AG20443 (cell line): ENCODE measurements at places on chromosomes 1 and 21.

DNA sequence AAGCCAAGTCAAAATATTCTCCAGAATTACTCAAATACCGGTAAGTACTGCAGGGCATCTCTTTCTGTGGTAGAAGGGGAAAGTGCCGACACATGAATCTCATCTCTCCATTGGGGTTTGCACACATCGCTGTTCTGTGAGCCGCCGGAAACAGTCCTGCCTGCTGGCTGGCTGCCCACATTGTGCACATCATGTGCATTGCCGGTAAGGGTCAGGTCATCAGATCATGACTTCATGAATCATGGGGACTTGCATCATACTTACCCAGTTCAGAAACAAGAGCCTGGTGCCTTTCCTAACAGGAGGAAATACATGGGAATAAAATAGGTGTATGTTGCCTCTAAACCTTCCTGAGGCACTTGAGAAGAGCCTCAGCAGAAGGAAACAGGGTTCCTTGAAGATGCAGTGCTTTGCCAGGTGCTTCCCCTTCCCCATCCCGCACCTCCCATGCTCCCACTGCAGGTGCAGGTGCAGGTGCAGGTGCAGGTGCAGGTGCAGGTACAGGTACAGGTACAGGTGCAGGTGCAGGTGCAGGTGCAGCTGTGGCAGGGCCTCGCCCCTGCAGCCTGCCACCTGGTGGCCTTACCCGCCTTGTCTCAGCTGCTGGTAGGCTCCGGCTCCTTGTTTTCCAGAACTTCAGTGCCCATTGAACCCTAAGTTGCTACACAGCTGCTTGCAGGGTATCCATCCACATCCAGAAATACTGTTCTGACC is 26.5 kb downstream of the GPR137B start:
- DNase-seq: no peak

GRCh38 chr1:93029317-93029716 is 49.8 kb upstream of the MTF2 start:
- no peak for DNase-seq

DNA sequence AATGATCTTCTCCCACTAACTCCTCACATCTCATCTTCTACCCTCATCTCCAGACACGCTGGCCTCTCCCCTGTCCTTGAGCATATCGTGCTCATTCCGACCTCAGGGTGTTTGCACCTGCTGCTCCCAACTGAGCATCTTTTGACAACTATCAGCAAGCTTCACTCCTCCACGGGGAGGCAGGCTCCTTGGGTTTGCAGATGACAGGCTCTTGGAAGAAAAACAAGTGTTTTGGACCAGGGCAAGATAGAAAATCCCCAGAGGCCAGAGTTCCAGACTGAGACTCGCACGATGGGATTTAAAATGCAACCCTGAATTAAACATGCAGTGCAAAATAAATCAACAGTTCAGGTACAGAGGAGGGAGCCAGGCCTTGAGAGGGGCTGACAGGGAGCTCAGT is 246.7 kb downstream of the PTPRU start:
- DNase-seq: no peak

DNA sequence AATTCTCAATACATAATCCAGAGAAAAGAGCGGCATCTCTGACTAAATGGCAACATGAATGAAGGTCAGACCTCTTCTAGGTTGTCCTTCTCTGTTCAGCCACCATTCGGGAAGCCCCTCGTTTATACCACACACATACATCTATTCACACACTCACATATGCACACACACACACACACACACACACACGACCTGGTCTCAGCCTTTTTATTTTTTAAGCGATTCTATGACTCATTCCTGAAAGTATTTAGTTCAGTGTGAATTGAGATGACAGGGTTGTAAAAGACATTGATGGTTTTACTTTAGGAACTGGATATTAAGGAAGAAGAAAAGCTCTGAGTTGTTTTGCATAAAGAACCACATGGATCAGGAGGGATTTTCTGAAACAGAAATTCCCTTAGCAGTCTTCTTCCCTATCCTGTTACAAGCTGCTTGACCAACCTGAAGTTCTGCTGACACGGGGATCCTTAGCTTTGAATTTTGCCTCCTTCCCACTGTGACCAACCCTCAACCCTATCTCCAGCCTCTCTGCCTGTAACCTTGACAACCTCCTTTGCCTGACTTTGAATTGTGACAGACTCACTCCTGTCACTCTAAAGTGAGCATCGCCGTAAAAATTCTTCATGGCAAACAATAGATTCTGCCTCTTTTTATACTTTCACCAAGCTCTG is 383.1 kb upstream of the ESRRG start:
- no peak for DNase-seq

GRCh38 chr1:241225741-241226140 is 131.3 kb downstream of the RGS7 start:
- no peak for DNase-seq

- DNase-seq: no peak
These were observed 113.2 kb downstream of the TOMM20 start for GRCh38 chr1:235015291-235015985.

DNA sequence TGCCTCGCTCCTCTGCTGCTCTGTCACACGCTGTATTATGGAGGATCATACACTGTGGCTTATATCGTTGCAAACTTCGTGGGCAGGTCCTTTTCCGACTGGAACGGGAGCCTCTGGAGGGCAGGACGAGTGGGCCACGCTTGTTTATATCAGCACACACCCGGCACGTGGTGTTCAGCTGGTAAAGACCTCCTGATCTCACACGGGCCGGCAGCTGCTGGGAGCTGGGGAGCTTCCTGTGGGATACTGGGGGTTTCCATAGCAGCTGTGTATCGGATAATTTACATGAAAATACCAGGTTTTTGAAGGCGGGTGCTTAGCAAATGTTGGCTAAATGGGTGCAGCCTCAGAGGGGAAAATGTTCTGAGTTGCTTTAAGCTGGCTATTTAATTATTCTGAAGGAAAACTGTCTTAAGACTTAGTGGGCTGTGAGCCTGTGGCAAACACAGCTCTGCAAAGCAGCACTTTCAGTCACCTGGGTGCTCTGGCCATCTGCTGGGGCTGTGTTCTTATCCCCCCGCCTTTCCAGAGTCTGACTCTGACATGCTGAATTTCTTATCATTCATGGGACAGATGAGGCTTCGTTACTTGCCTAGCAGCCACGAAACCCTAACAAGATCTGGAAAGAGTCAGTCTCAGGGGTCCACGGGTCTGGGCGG is 103.6 kb upstream of the GCLM start:
- DNase-seq: no peak

DNA sequence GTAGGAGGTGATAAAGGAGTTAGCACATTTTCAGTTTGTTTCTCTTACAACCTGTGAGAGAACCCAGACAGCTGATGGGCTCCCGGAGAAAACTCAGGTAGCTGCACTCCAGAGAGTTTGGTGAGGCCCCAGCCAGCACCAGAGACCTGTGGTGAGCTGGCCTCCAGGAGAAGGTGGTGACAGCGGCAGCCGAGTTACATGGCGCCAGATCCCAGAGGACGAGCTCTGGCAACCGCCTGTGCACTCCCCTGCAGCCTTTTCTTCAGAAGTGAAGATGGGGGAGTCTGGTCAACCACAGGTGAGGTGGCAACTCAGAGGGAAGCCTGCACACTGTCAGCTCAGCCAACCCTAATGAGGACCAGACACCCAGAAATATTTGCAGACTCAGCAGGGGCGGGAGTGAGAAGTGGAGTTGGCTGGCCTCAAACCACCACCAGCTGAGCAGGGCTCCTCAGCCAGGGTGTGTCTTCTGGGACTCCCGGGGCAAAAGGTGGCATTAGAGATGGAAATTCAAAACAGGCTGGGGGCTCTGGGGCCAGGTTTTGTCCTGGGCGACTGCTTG is 209.7 kb downstream of the SETD4 start:
- peak; percentile 33 for DNase-seq

DNA sequence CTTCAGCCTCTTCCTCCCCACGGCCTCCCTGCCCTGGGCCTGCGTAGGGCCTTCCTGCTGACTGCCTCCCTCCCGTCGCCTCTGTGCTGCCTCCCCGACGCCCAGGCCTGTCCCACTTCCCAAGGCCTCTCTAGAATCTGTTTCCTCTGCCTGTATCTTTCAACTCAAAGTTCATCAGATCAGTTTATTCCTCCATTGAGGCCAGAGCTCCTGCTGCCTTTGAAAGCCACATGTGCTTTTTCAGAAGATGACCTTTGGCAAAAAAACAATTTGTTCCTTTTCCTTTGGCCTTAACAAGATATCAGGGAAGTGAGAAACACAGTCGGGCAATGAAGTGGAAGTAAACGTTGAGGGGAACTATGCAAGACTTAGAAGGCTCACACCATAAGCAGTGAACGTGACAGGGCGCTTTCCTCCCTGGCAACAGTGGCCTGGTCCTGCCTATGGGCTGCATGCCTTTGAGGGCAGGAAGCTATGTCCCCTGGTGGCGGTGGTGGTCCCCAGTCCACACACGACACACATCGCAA is 85.9 kb downstream of the PSMG1 start:
- peak; percentile 8 for DNase-seq

- peak; percentile 58 for DNase-seq
These were observed 72.0 kb upstream of the KCNA3 start for GRCh38 chr1:110746644-110747259.

DNA sequence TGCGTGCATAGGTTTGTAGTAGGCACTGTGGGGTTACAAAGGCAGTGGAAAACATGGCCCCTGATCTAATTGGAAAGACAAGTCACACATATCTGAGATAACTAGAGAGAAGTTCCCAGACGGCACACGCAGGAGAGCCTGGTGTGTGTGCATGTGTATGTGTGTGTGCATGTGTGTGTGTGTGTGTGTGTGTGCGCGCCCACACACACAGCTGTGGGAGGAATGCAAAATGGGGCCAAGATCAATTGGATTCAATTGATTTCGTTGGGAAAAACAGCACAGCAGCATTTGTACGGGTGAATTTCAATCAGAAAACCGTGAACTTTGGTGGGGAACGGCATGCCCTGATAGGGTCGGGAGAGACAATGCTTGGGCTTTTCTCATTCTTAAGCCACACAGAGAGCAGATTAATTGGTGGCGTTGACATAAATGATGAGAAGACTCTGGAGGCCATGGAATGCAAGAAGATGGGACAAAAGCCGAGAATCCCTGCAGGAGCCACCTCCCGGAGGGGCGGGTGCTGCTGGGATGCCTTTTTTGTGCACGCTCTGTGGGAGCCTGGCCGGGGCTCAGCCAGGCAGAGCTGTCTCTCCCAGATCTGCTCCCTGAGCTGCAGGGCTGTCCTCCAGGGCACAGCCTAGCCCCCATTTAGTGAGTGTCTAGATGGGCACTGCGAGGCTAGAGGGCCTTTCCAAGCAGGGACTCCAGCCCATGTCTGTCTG is 322.0 kb downstream of the CAMTA1 start:
- DNase-seq: no peak

- DNase-seq: peak; percentile 24
These were observed 420.4 kb upstream of the RUNX1 start for GRCh38 chr21:35469498-35469897.

GRCh38 chr1:150385537-150386445 is 21.8 kb downstream of the RPRD2 start:
- DNase-seq: no peak

DNA sequence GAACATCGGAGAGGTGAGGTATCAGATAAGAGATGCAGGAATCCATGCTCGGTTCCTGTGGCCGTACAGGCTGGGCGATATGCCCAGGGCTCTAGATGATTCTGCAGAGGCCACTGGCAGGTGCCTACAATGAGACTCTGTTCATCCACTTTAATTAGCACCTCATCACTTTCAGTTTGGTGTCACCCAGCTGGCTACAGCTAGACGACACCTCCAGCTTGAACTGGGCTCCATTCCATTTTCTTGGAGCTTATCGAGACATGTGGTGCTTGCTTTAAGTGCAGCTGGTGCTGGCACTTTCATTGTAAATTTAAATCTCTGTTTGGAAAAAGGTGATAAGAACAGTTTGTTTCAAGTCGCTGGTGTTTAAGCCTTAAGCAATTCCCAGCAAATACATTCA is 322.5 kb upstream of the ADGRL2 start:
- no peak for DNase-seq

GRCh38 chr1:202288177-202288576 is 53.6 kb downstream of the UBE2T start:
- DNase-seq: no peak

- no peak for DNase-seq
These were observed 613.1 kb upstream of the ADGRL2 start for GRCh38 chr1:81187635-81188034.

GRCh38 chr1:153842006-153842471 is 66.8 kb downstream of the SLC27A3 start:
- no peak for DNase-seq

- DNase-seq: no peak
These were observed 248.8 kb upstream of the ADGRL2 start for GRCh38 chr1:81551946-81552345.

- DNase-seq: no peak
These were observed 535 bp upstream of the DISC1 start for GRCh38 chr1:231625975-231626534.

DNA sequence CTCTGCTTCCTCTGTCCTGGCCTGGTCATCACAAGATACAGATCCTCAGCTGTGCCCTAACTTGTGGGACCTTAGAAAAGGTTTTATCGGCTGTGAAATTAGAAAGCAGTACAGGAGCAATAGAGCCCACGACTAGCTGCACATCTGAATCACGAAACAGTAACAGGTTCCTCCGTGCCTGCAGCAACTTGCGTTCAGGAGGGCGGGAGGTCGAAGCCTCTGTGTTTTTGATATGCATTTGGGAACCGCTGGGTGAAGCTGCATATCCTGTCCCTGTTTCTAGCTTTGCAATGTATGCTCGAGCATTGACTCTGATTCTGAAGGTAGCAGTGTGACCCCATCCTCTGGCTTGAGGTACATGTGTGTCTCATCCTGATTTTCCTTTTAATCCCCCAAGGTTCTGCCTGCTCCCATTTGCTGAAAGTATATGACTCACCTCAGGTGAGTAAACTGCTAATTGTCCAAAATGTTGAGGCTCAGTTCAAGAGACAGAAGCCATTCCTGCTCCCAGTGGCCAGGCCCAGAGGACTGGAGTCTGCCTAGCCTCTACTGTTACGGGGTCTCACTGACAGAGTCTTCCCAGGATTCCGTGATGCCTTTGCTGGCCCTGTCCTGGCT is 44.3 kb downstream of the SCCPDH start:
- DNase-seq: no peak

GRCh38 chr1:7405844-7406500 is 365.1 kb upstream of the VAMP3 start:
- DNase-seq: no peak

- DNase-seq: no peak
These were observed 40.5 kb downstream of the PATJ start for GRCh38 chr1:61782771-61783170.

DNA sequence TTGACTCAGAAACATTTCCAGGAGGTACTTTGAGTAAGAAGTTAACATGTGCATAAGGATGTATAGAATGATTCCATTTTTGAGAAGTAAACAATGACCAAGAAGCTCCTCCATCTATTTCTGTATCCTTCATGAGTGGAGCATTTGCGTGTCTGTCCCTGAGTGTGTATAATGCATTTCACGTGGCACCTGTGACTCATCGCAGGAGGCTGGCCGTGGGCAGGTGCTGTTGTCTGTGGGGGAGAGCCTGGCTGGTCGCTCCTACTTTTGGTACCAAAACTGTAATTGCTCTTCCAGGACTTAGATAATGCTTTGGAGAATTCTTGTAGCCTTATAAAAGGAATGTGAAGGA is 16.5 kb downstream of the SLC37A1 start:
- DNase-seq: no peak

GRCh38 chr1:203187304-203187685 is 791 bp upstream of the CHI3L1 start:
- no peak for DNase-seq

GRCh38 chr1:230797942-230798365 is 50.8 kb downstream of the CAPN9 start:
- peak; percentile 87 for DNase-seq
